RWPE2 (cell line): ENCODE measurements at places on chromosomes 4 and X.

DNA sequence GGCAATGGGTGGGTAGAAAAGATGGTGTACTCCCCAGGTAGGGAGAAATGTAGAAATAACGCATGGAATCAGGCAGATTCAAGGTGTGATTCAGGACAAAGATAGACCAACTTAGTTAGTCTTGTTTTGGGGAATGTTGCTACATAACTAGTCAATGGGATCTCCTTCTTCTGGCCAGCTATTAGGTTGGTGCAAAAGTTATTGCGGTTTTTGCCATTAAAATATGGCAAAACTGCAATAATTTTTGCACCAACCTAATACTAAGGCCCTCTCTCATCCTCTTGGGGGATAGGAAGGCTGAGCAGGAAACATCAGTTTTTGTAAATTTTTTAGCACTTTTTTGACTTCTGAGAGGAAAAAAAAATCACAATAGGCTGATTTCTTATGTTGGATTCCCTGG is 23.2 kb downstream of the CYBB start:
- DNase-seq = no peak

DNA sequence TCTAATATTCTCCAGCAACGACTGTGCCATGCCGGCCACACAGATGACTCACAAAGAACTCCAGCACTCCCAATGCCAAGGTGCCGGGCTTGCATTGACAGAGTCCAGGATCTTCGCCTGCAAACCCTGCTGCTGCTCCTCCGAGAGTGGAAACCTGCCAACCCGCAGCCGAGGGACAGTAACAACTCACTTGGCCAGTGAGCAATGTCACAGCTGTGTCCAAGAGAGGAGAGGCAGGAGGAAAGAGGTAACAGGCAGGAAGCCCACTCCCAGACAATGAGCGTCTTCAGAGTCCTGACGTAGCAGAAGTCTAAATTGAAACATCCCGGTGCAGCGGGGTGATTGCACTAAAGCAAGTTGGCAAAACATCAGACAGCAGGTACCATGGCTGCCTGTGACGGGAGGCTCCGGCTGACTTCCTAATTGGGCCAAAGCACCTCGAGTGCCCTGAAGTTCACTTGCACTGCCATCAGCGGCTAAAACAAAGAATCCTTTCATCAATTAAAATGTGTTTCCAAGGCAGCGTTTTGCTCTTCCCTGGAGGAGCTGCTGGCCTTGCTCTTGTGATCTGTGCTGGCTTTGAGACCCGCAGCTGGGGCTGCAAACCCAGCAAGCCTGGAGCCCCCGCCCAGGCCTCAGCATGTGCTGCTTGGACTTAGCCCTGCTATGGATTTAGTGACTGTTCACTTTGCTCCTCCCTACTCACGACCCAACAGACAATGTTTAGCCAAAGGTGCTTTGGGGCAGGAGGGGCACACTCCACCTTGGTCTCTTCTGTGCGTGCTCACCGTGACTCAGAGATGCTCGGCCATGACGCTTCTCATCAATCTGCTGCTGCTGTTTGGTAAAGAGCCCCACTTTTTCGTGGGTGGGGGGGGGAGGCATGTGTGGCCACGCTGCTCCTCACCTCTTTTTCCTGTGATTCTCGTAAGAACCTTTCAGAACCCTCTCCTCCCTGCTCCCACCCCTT is 36.5 kb downstream of the DCTD start:
- DNase-seq = no peak

GRCh38 chrX:23332888-23333821 is 1.5 kb upstream of the PTCHD1 start:
- DNase-seq = no peak

GRCh38 chr4:133638751-133639150 is 489.7 kb downstream of the PCDH10 start:
- DNase-seq = no peak

GRCh38 chr4:12692815-12693214 is 791.3 kb downstream of the RAB28 start:
- no peak for DNase-seq

- no peak for DNase-seq
Measured at GRCh38 chr4:38371391-38371851, 292.6 kb upstream of the KLF3 start.

DNA sequence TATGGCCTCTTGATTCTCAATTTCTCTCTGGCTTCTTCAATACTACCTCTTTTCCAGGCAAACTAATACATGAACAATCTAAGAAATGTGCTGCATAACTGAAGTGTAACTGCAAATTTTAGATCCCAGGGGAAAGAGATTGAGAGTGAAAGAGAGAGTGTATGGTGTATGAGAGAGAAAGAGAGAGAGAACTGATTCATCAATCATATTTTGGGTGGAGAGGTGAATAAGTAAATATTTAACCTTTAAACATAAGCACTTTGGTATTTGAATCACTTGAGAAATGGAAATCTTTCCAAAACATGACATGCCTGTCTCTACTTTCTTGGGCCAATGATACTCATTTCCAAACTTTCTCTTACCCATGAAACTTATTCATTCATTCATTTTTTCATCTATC is 147.2 kb upstream of the DIPK2B start:
- no peak for DNase-seq

DNA sequence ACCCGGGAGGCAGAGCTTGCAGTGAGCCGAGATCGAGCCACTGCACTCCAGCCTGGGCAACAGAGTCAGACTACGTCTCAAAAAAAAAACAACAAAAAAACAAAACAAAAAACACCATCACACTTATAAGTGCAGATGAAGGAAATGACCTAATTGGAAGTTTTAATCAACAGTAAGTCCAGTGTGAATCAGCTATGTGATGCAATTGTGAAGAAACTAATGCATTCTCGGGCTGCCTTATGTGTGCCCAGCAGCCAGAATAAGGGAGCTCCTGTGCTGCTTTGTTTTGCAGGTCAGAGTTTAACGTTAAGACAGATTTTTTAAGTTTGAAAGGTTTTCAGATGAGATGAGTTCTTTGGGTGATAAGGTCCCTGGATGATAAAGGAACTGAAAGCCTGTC is 10.8 kb downstream of the DAPP1 start:
- no peak for DNase-seq

DNA sequence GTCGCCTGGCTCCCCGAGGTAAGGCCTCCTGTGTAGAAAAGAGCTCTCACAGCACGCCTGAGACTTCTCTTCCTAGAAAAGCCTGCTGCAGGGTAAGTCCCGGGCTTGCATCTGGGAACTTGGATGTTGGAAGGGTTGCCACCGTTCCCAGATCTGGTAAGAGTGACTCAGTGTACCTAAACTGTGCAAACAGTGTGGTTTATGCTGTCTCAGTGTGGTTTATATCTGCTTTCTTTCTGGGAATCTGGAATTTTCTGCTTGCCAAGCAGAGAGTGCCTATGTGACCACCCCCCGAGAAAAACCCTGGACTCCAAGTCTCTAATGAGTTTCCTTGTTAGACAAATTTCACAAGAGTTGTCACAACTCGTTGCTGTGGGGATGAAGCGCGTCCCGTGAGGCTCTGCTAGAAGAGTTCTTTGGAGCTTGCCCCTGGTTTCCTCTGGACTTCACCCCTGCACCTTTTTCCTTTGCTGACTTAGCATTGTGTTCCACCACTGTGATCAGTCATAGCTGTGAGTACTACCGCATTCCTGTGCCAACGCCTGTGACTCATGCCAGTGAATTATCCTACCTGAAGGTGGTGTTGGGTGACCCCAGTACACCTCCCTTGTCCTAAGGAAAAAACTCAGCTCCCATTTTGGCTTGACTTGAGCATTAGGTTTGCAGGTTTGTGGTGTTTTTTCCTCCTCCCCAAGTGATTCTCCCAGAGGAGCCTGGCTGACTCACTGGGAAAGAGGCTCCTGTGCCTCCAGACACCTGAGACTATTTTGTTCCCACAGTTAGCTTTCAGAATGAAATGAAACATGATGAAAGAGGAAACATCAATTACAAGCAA is 14.5 kb downstream of the SLC2A9 start:
- DNase-seq = peak; percentile 93

DNA sequence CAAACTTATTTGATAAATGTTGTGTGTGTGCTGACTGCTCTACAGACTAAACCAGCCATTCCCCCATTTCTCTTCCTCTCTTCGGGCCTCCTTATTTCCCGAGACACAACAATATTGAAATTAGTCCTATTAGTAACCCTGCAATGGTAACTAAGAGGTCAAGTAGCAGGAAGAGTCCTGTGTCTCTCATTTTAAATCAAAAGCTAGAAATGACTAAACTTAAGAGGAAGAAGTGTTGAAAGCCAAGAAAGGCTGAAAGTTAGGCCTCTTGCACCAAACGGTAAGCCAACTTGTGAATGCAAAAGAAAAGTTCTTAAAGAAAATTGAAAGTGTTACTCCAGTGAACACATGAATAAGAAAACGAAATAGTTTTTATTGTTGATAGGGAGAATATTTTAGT is 357.8 kb upstream of the SLC7A11 start:
- no peak for DNase-seq

GRCh38 chr4:40915318-40916217 is 165.8 kb downstream of the NSUN7 start:
- no peak for DNase-seq

GRCh38 chrX:104343428-104344129 is 88.8 kb upstream of the ESX1 start:
- DNase-seq = no peak

DNA sequence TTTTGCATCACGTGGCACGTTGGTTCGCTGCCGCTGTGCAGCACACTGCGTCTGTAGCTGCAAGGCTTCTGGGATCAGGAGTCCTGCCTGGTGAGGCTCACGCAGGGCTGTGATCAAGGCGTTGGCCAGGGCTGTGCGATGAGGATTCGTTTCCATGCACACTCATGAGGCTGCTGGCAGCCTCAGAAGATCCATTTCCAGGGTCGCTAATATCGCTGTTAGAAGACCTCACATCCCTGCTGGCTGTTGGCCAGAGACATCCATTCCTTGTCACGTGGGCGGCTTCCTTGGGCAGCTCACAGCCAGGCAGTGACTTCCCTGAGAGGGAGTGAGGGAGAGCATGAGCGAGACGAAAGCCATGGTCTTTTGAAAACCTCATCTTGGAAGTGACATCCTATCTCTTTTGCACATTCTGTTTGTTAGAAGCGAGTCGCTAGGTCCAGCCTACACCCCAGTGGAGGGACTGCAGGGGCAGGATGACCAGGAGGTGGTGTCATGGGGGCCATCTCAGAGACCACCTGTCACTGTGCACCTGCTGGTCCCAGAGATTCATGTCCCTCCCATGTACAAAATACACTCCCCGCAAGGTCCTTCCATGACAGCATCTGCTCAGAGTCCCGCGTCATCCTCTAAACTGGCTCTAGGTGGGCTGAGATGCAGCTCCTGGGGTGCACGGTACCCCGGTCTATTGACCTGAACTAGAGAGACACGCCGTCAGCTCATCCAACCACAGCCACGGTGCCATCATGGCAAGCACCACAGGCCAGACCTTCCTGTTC is 12.2 kb downstream of the RGS12 start:
- no peak for DNase-seq

GRCh38 chr4:148017801-148018200 is 285.9 kb downstream of the ARHGAP10 start:
- DNase-seq = no peak

- no peak for DNase-seq
Measured at GRCh38 chrX:18377796-18378195, 23.3 kb upstream of the SCML2 start.

- peak; percentile 83 for DNase-seq
Measured at GRCh38 chr4:76781698-76782595, 116.0 kb downstream of the SOWAHB start.

- no peak for DNase-seq
Measured at GRCh38 chrX:103464072-103464773, 55.1 kb downstream of the RAB40A start.

DNA sequence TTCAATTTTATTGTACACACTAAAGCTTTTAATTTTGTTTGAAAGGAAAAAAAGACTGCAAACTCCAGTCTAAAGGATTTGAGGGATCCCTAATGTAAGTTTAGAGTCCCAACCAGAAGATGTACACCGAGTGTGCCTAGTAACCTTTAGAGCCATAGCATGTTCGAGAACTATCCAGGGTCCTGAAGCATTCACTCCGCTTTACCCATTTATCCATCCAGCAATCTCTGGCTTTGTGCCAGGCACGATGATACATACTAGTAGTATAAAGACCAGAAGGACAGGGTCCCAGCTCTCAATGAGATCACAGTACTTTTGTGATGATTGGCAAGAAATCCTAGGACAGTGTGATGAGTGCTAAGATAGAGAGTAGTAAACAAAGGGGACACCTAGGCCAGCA is 168.7 kb downstream of the STK32B start:
- DNase-seq = no peak

- no peak for DNase-seq
Measured at GRCh38 chr4:182776376-182777105, 140.6 kb downstream of the DCTD start.

DNA sequence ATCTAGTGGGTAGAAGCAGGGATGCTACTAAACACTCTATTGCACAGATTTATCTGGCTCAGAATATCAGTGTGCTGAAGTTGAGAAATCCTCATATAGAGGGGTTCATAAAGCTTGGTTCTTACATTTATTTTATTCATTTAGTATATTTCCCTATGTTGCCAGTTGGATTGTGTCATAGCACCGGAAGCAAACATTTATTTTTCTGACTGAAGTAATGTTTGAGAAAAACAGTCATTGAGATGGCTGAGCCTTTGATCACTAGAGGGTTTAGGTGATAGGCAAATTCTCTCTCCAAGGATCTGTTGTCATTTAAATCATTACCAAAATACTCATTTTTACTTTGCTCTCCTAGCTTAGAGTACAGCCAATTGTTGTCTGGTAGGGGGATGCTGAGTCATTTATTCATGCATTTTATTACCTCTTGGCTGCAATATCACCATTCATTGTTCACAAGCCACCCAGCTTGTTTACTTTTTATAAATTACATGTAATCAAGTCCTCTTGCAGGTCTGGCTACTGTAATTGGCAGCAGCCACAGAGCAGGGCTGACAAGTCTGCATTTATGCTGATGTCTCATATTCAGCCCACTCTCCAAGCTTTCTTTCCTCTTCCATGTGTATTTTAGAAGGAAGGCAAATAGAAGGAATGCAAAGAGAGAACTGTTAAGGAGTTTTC is 15.2 kb downstream of the GAB1 start:
- DNase-seq = no peak

DNA sequence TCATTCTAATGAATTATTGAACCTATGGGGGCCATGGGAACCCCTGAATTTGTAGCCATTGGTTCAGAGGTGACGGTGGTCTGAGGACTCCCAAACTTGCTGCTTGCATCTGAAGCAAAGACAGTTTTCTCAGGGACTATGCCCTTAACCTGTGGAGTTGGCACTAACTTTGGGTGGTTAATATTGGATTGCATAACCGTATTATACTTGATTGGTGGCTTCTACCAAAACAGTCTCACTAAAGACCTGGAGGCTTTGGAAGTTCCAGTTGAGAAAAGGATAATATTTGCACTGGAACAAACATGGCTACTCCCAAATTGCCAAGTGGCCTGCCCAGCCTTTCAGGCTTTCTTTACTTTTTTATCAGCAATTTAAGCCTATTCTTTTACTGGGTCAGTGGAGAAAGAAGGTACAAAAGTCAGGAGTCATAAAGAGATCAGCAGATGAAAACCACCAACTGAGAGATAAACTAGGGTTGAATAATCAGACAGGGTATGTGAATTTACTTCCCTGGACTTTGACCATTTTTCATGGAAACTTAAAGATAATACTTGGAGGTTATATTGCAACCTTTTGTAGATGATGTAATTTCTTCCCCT is 7.9 kb upstream of the KLHL8 start:
- DNase-seq = no peak
